Thoracic aorta (tissue), 2 donors: ENCODE measurements at places on chromosomes 4 and X.
A peak's percentile ranks its signal among the peaks of the same experiment; 100 is the strongest.

DNA sequence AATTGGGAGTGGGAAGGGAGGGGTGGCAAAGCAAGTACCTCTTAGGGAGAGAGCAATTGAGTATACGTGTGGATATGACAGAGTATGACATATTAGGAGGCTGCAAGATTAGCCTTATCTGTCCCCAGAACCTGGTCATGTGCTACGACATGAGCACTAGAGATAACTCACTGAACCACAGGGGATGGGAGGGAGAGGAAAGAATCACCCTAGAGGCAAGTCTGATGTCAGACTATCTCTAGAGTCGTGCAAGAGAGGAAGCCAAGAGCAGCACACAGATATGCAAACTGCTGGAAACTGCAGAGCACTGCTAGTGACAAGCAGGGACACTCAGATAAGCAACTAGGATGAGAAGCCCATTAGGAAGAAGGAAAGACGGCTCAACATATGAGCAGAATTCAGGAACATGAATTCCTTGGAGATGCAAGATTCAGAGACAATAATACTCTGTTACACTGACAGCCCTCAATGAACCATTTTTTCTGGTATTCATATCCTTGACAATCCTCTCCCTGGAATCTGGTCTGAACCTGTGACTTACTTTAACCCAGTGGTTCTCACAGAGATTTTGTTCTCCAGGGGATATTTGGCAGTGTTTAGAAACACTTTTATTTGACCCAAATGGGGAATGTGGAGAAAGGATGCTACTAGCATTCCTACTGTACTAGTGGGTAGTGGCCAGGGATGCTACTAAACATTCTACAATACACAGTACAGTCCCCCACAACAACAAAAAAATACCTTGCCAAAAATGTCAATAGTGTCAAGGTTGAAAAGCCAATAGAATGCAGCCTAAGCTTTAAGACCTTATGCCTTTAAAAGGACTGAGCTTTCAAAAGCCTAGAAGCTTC lies 84.0 kb upstream of the BMP2K start:
- no peak for DNase-seq

DNA sequence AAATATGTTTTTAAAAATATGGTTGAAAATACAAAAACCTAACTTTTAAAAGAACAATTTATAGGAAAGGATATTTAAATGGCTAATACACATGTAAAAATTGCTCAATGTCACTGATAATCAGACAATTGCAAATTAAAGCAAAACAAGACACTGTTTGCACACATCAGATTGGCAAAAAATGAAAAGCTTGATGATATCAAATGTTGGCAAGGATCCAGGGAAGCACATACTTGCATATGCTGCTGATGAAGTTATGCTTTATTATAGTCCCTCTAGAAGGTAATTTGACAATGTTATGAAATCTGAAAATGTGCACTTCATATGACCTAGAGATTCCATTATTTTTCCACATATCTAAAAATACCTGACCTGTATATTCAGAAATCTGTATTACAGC lies 45.7 kb upstream of the EPGN start:
- no peak for DNase-seq

DNA sequence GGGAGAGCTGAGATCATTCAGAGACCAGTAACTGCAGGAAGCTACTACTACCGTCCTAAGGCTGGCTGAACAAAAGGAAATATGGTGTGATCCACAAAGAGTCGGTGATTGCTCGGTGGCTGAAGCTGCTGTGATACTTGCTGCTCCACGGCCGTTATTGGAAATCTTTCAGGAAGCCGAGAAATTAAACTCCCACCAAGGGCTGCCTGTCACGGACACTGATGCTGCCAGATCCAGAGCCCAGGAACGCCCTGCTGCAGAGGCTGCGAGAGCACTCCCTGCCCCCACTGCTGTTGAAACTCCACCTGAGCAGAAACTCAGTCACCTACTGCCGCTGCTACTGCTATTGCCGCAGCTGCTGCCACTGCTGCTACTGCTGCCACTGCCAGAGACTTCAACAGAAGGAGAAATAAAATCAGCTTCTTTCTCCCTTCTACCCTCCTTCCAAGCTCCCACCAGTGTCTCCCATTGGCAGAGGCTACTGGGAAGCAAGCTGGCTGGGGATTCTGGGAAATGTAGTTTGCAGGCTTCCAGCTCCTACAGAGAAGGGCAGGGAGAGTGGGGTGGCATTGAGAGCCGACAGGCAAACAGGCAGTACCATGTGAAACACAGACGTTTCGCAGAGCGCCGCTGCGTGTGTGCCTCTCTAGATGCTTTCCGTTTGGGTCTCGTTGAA lies 126.0 kb upstream of the ENPP6 start:
- peak; percentile 38 for DNase-seq

GRCh38 chrX:9164086-9164485 lies 130.2 kb upstream of the FAM9B start:
- no peak for DNase-seq

- DNase-seq: no peak
These were observed 95.0 kb upstream of the STS start for GRCh38 chrX:7052541-7052940.

DNA sequence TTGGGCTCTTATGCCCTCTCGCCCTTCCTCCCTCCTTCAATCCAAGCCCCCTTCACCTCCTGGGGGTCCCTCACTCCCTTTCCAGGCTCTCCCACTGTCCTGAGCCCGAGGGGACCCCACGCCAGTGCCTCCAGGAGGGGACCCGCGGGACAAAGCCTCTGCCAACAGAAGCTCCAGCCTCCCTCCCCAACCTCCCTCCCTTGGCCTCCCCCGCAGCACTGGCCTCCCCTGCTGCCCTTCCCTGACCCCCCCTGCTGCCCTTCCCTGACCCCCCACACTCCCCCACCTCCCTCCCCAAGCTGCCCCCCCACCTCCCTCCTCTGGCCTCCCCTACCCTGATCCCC lies 71.0 kb upstream of the MXD4 start:
- DNase-seq: no peak

- no peak for DNase-seq
These were observed 12.7 kb upstream of the RBBP7 start for GRCh38 chrX:16882702-16883486.

DNA sequence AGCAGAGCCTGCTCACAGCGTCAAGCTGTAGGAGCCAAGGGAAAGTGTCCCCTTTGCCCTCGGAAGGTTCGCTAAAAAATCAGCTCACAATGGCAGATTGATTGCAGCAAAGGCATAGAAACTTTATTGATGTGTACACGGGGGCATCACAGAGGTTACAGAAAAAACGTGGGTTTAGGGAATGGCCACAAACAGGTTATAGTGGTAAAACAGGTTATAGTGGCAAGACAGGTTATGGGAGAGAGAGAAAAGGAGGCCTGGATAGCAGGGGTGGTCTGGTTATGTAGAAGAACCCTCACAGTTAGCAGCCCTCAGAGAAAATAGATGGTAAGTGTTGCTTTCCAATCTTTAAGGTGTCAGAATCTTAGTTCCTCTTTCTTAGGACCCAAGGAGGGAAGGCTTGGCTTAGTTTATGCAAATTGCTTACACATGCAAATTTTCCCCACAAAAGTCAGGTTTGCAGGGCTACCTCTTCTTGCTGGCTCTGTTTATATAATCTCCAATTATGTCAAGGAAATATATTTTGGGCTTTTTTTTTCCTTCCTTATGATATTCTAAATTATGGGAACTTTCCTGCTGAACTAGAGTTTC lies 113.7 kb downstream of the BMP15 start:
- no peak for DNase-seq

DNA sequence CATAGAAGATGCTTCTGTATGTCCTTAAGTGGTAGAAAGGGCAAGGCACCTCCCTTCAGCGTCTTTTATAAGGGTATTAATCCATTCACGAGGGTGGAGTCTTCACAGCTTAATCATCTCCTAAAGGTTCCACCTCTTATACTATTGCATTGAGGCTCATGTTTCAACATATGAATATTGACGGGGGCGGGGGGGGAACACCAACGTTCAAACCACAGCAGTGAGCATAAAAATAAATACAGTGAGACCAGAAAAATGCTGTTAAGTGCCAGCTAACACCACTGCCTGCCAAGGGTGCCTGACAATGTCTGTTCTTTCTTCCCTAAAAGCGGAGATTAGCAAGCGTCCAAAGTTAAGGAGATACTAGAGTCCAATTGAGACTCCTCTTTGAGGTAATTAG lies 323.3 kb downstream of the STK32B start:
- DNase-seq: no peak

DNA sequence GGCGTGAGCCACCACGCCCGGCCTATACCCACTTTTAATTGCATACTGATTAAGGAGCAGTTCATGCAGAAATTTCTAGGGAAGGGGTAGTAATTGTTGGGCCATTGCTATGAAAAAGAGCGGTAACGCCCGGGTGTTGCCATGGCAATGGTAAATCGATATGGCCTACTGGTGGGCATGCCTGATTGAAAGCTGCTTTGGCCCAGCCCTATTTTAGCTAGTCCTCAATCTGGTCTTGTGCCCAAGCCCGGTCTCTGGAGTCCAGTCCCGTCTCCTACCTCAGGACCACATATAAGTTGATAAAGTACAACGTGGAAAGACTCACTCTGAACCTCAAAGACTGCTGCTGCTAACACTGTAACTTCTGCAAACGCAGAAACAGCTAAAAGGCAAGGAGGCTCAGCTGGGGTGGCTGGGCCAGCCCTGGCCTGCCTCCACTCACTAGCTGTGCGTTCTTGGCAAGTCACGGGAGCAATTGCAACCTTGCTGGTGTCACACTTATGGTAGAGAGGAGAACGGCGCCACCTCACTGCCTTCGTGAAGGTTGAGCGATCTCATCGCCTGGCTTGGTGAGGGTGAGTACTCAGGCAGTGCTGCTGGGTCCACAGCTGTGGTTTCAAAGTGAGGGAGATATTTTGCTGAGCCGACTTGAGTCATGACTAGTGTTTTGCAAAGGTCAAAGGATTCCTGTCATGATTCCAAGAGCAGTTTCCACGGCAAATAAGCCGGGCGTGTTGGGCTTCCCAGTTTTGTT lies 57.0 kb upstream of the GRPEL1 start:
- DNase-seq: no peak

GRCh38 chr4:162366146-162366545 lies 202.3 kb upstream of the FSTL5 start:
- DNase-seq: no peak

GRCh38 chrX:28133763-28134162 lies 152.5 kb upstream of the DCAF8L1 start:
- DNase-seq: no peak

- no peak for DNase-seq
These were observed 49.5 kb downstream of the CD99L2 start for GRCh38 chrX:150848914-150849365.

GRCh38 chrX:20521222-20521621 lies 254.5 kb upstream of the RPS6KA3 start:
- DNase-seq: no peak

GRCh38 chr4:34767407-34767806 lies 1476.9 kb downstream of the ARAP2 start:
- DNase-seq: no peak

DNA sequence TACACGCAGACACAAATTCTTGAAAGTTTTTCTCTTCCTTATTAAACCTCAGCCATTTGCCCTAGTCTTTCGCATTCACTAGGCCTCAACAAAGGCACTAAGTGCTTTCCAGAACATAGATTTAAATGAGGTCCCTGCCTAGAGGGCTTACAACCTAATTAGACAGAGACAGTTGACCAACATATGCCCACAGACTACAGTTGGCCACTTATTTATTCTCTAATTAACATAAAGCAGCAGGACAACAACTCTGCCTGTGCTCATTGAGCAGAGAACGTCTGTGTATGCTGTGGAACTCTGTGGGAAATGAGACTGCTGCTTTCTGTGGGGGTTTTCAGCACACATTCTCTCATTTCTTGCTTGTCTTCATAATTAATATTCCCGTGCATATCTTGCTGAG lies 303.0 kb upstream of the TACR3 start:
- DNase-seq: no peak

- no peak for DNase-seq
These were observed 442 bp downstream of the MOSPD2 start for GRCh38 chrX:14873676-14874049.

GRCh38 chrX:42028109-42028508 lies 104.8 kb upstream of the CASK start:
- DNase-seq: no peak

DNA sequence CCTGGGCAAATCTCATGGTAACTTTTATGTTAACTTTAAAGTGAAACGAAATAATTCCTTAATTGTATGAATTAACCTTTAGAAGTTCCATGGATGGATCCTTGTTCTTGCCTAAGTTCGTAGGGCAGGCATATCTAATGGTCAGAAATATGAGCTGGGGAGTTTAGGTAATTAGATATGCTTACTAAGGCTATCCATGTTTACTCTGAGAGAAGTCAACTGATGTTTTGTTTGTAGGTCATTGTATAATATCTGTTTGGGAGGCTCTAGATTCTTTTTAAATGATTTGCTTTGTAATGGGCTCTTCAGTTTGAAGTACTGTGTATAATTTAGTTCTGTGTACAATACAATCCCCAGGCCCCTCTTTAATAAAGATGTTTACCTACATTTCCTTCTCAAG lies 117.0 kb downstream of the DCK start:
- DNase-seq: no peak
